ENCODE measurements at places on chromosomes 13 and 19. TPM values are rescaled to one million over a fixed set of nuclear protein-coding genes. Genes with fewer than 3 reads are reported as not detected.

Gene PCDH8
- not detected for total RNA-seq

Gene ATXN8OS
- total RNA-seq = not detected

Gene ZNF254
- 11.4 TPM for total RNA-seq

Gene LAIR2
- 2.4 TPM for total RNA-seq

Gene APOC4
- total RNA-seq = not detected

Gene ATP4B
- total RNA-seq = not detected

Gene APOC1
- 3.5 TPM for total RNA-seq

Gene ZNF526
- 4.8 TPM for total RNA-seq

Gene LIG1
- 3.2 TPM for total RNA-seq

Gene MED25
- 119 TPM for total RNA-seq

Gene CLDND2
- total RNA-seq = 0.46 TPM

Gene CGB8
- not detected for total RNA-seq

- no peak for DNase-seq
These were observed 15.5 kb upstream of the CYP4F2 start for GRCh38 chr19:15913384-15913783.

DNA sequence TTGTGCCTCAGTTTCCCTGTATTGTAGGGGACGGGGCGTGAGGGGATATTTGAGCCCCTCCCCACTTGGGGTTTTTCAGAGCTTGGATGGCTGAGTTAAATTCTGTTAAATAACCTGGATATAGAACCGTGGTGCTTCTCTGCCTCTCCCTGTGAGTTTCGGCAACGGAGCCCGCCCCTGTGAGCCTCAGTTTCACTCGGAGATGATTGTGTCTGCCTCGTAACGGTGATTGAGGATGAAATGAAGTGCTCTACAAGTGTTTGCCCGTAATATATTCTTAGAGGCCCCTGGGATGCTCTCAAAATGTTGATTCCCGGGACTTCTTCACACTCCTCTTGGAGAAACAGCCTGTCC, 509 bp downstream of the KXD1 start:
- no peak for DNase-seq

GRCh38 chr19:3452171-3452941, 28.0 kb downstream of the SMIM24 start:
- DNase-seq = no peak

- DNase-seq = peak; percentile 18
These were observed 45.5 kb downstream of the COL4A1 start for GRCh38 chr13:110261166-110262081.

GRCh38 chr13:33132644-33133440, 116.6 kb downstream of the KL start:
- DNase-seq = no peak

GRCh38 chr19:30857388-30857787, 485.2 kb downstream of the ZNF536 start:
- no peak for DNase-seq

DNA sequence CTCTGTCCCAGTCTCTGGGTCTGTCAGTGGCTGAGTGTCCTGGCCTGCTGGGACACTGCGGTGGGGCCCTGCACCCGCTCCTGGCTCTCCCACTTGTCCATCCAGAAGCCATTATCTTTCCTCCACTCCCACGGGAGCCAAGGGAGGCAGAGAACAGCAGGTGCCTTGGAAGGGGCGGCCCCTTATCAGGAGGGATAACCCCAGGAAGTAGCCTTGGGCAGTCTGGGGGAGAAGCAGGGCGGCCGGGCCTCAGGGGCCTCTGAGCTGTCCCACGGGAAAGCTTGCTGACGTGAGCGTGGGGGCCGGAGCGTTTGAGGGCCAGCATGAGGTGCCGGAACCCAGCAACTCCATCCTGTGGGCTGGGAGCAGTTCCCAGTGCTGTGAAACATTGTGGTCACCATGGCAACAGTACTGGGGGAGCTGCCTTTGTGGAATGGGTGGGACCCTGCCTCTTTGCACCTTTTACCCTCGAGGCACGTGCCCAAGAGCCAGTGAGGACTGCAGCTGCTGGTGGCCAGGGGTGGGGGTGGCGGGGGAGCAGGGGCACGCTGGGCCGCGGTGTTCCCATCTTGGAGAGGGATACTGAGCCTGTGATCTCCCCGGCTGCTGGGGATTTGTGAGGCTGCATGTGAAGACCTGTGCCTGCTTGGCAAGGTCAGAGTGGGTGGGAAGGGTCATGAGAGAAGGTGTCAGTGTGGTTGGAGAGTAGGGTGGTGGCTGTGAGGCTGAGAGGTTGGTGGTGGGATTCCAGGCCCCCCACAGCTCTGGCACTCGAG, 20.9 kb downstream of the KLHL26 start:
- DNase-seq = peak; percentile 83

DNA sequence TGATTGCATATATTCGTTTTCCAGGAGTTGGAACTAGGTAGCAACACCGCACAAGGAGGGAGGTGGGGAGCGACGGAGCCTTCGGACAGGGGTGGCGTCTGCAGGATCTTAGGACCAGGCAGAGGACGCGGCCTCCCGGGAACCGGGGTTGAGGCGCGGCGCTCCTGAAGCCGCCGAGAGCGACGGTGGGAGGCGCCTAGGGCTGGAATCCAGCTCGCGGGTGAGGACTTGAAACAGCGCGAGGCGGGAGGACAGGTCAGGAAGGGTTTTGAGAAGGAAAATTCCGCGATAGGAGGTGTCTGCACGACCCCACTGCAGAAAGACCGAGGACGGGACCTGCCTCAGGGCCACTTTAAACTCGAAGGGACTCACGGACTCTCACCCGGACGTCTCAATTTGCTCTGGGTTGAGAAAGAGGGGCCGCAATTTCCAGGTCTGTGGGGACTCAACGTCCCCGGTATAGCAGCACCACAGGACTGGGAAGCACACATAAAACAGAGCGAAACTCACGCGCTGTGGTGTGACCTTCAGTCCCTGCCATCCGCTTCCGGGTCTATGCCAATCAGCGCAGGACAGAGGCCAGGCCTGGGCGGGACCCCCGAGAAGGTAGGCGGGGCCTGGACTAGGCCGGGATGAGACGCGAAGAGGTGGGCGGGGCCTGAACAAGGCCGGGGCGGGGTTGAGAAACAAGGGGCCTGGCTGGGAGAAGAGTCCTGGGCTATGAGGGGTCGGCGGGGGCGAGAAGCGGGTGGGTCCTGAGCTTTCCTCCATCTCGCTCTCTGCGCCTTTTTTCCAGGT, at the start of gene ZNF320:
TSS of gene ZNF320 (minus strand) at position 498 of the 798 bp plus-strand sequence. CDS start 7,380 bp downstream, outside the sequence.
- peak; percentile 98 for DNase-seq

- no peak for DNase-seq
These were observed 28.7 kb downstream of the TMEM161A start for GRCh38 chr19:19109601-19110000.

DNA sequence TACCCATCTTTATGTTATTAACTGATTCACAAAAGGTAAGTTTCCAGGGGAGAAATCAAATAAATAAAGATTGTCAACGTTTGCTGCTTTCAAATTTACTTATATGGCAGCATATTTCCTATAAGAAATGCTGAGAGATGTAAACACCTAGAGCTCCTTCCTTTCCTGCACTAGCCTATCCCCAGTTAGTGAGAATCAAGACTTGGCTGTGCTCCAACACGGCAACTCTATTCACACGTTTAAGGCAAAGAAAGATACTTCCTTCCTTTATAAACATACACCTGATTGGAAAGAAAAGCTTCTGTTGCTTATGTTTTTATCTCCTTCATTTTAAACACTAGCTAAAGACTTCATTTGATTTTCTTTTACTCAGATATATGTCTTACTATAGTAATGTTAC, 107.0 kb downstream of the PCDH9 start:
- DNase-seq = no peak

- peak; percentile 48 for DNase-seq
These were observed 98.2 kb upstream of the C1QTNF9B start for GRCh38 chr13:23995283-23996073.

DNA sequence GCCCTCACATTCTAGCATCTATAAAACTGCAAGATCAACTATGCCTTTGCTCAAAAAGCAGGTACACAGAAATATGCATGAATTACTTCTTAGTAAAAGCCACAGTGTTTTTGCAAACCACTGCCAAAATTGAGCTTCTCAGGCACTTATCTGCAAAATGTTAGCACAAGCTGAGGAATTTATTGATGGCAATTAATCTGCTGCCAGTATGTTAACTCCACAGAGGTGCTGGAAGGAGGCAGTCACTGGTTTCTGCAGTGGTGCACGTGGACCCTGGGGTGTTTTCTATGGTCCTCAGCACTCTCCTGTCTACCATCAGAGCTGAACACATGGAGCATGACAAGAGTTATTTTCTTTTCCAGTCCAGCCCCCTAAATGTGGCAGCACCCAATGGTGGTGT, 44.2 kb downstream of the CLDN10 start:
- no peak for DNase-seq

DNA sequence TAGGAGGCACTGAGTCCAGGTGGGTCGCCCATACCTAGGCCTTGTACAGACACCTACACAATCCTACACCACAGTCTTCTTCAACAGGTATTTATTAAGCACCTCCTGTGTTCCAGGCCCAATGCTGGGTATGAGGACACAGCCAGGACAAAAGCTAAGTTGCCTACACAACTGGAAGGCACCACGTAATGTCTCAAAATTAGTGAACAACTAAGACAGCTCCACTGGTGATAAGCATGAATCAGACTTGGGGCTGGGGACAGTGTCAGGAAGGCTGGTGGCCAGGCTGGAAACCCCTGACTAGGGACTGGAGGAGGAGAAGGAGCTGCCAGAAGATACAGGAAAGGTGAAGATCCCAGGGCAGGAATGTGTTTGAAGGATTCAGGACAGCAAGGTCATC, 2.4 kb downstream of the SMIM24 start:
- no peak for DNase-seq

- DNase-seq = peak; percentile 18
These were observed 694 bp downstream of the CLN5 start for GRCh38 chr13:76992548-76993001.

GRCh38 chr19:48495396-48495795, 16.2 kb downstream of the LMTK3 start:
- no peak for DNase-seq
